ENCODE measurements at places on chromosomes 12 and 14. TPM values are rescaled to one million over a fixed set of nuclear protein-coding genes. Genes with fewer than 3 reads are reported as not detected.

The HAL gene
- 0.63 TPM for total RNA-seq

The ACOT4 gene
- total RNA-seq, result 1.3 TPM

GRCh38 chr12:118304093-118304492 lies 68.6 kb downstream of the TAOK3 start:
- H3K27ac ChIP-seq, result no peak overlapping the region
- DNase-seq, result no peak
- H3K4me1 ChIP-seq, result peaks cover 33% of the 10 kb centered on the region
- no peaks in the 10 kb centered on the region for H3K27me3 ChIP-seq

DNA sequence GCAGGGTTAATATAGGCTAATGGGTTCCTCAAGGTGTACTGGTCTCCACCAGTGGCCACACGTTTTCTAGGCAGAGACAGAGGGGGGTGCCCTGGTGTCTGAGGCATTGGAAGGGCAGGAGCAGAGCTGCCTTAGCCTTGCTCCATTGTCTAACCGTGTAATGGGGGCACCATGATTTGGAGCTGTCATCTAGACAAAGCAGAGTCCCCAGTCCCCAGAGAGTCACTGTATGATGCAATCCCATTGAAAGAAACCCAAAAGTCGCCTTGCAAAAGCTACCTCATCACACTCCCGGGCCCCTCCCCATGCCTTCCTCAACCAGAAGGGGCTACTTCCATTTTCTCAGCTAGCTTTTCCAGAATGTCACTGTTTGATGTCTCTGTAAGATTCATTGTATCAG lies 487.1 kb downstream of the AACS start:
- H3K27me3 ChIP-seq, result no peaks in the 10 kb centered on the region
- H3K4me3 ChIP-seq, result no peak overlapping the region
- no peaks in the 10 kb centered on the region for H3K36me3 ChIP-seq
- no peak overlapping the region for H3K27ac ChIP-seq
- no peaks in the 10 kb centered on the region for H3K4me1 ChIP-seq
- no peak for DNase-seq

DNA sequence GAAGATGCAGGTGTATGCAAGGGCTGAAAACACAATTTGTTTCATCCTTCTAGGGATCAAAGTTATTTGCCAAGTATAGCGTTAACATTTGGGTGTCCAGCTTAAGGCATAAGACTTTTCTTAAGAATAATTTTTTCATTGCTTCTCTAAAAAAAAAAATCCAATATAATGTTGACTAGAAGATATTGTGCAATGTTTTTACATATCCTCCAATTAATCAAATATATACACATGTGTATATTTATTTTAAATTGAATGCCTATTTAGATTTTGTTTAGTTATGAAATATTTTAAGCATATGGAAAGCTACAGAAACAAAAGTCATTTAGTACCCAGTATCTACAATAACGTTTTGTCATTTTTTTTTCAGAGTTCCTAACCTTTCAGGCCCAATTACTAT lies 28.5 kb upstream of the KRR1 start:
- no peak overlapping the region for H3K27ac ChIP-seq
- no peaks in the 10 kb centered on the region for H3K4me1 ChIP-seq
- no peak for DNase-seq
- H3K36me3 ChIP-seq, result no peaks in the 10 kb centered on the region
- no peak overlapping the region for H3K4me3 ChIP-seq

DNA sequence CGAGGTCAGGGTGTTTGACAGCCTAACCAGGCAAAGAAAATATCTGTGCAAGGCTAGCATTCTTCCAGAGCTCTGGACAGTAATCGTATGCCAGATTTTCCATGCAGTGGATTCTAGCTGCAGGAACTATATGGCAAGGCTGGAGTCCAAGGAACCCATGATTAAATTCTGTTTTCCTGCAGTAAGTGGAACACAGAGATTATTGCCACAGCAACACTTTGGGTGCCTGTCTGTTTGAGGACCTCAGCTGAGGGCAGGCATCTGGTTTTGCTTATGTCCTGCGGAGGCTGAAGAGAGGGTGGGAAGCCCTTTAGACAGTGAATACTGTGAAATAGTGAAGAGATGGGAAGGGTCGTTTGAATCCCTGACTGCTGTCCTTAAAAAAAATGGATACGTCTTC lies 104.4 kb downstream of the DAD1 start:
- H3K27ac ChIP-seq, result peak overlapping the region; percentile 83
- peaks cover 3% of the 10 kb centered on the region for H3K4me1 ChIP-seq
- no peaks in the 10 kb centered on the region for H3K27me3 ChIP-seq
- peak overlapping the region; percentile 71 for H3K4me3 ChIP-seq
- H3K36me3 ChIP-seq, result peaks cover 45% of the 10 kb centered on the region

The DACT1 gene
- 1.1 TPM for total RNA-seq

The BBS10 gene
- 3.5 TPM for total RNA-seq

- H3K4me1 ChIP-seq, result no peaks in the 10 kb centered on the region
- no peak overlapping the region for H3K4me3 ChIP-seq
- H3K27me3 ChIP-seq, result no peaks in the 10 kb centered on the region
- no peak for DNase-seq
These were observed 88.1 kb downstream of the DNAI7 start for GRCh38 chr12:25106818-25107217.

DNA sequence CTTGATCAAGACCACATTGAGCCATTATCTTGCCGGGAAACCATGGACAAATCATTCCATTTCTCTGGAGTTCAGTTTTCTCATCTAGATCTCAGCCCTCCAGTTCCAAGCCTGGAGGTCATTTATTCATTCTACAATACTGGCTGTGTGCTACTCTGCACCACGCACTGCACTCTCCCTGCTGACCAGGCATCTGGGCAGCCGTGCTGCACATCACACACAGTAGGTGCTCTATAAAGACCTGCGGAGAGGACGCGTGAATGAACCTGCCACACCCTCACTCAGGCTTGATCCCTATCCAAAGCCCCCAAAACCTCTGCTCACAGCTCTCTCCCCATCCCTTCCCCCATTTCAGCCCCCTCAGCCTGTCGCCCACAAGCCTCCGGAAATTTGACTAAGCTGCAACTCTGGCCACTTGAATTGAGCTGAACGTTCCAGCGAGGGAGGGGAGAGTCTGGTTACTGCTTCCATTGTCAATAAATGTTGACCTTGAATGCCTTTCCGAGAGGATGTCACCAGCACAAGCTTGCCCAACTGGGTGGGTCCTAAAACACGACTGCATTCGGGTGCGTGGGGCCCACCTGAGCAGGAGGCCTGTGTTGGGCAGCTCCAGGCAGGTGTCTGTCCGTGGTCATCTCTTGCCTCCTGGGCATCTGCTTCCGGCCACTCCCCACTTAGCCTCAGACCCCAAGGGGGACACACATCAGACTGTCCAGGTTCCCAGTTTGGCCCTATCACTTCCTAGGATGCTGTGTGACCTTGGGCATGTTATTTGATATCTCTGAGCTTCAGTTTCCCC lies 17.8 kb downstream of the FAIM2 start:
- no peak for DNase-seq
- no peak overlapping the region for H3K4me3 ChIP-seq
- no peaks in the 10 kb centered on the region for H3K4me1 ChIP-seq
- H3K27me3 ChIP-seq, result peaks cover 13% of the 10 kb centered on the region
- H3K27ac ChIP-seq, result no peak overlapping the region

Data from activated CD8-positive, alpha-beta T cell treated with anti-CD3 and anti-CD28 coated beads, Interleukin-2, amount 10 ng/mL, durations not matched to agents 7 days and 5 days (primary cell).